ENCODE measurements at places on chromosomes 16 and 17.
A peak's percentile ranks its signal among the peaks of the same experiment; 100 is the strongest.

GRCh38 chr16:78796221-78796866 lies 696.9 kb downstream of the WWOX start:
- no peak for DNase-seq

DNA sequence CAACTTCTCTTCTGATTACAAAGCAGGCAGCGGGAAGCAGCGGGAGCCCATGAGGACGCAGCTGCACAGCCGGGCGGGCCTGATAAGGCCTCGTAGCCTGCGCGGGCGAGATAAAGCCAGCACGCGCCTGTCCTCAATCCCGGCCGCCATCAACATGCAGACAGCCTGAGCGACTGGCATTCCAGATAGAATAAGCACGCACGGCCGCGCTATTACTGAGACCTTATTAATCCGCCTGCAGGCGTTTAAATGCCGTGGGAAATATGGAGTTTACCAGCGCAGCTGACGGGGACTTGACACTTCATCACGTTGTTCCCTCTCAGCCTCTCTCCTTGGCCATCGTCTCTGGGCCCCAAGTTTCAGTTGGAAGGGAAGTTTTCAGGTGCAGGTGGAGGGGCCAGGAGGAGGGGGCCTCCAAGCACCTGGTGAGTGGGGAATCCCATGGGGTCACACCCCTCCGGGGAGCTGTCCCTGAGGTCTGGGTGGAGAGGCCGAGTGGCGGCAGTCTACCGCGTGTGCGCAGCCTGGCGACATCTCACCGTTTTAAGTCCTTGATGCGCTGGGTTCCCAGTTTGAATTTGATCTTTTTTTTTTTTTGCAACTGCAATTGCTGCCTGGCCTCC lies 27.3 kb upstream of the CBFA2T3 start:
- no peak for DNase-seq

DNA sequence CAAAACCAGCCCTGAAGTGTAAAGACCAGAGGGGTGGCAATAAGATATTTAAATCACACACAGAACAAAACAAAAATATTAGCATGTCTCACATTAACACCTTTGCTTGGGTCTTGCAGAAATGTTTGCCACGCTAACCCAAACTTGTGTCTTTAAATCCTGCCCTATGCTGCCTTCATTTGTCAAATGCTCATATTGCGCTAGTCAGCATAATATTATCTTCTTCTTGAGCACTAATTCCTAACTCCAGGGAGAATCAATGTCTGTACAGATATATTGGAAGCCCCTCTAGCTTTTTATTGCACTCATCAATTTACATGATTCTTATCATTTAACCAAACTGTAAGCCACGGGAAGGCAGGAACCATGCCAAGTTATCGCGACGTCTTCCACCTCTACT lies 614.8 kb upstream of the SOX9 start:
- no peak for DNase-seq

DNA sequence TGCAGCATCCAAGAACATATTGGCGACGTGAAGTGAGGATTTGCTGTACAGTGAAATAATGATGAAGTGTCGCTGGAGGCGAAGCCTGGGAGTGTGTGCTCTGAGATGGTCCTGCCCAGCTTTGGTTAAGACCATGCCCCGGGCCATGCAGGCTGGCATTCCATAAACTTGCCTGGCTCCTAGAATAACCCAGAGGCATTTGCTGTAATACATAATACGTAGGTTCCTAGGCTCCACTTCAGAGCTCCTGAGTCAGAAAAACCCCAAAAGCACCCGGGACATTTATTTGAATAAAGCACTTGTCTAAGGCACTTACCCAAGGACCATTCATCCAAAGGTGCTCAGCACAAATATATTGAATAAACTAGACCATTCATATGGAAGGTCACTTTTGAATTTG lies 279.3 kb downstream of the ABCC12 start:
- no peak for DNase-seq

- DNase-seq = peak; percentile 61
These were observed 28.0 kb downstream of the NXN start for GRCh38 chr17:951325-952132.

DNA sequence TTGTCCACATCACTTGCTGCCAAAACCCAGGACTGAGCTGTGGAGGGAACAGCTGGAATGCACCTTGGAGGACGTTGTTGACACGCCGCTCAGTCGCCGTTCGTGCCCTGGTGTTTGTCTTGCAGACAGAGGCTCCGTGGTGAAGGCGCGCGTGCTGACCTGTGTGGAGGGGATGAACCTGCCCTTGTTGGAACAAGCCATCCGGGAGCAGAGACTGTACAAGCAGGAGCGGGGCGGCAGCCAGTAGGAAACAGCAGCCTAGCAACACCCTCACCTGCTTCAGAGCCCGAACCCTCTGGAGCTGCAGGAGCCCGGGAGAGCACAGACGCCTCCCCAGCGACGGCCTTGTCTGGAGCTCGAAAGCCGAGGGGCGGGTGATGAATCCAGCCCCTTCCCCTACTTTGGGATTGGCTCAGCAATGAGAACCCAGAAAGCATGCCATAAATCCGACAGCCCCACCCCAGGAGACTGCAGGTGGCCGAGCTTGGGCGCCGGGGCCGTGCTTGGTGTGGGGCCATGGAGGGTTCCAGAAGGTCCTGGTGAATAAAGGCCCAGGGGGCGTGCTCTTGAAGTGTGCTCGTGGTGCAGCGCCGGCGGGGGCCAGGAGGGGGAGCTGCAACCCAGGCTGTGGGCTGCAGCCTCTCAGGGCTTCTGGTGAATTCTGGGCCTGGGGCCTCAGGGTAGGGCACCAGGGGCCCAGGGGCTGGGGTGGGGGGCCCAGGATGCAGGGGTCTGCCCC lies 470 bp upstream of the CDK3 start:
- no peak for DNase-seq

DNA sequence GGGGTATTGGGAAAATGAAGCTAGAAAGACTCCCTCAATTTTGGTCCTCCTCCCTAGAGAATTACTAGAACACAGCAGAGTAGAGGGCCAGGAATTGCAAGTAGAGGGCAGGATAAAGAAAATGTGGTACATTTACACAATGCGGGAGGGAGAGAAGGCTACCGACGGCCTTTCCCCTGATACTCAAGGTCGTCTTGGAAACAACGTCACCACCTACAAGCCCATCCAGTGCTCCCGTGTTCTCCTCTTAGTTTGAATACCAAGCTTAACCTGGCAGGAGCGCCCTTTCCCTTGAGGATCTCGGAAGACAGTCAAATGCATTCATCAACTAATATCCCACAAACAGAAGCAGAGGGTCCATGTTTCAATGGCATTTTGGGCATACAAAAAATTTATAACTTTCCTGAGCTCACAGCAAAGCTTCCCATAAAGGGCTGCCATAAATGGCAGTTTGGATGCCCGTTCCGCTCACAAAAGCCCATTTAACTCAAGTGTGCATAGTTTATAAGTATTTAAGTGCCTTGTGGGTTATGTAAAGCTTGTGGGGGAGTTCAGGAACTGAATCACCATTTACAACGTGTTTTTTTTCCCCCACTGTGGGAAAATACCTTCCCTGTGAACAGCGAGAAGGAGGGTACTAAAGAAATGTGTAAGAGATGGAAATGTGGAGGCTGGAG lies 414.6 kb downstream of the SLC39A11 start:
- DNase-seq = no peak

DNA sequence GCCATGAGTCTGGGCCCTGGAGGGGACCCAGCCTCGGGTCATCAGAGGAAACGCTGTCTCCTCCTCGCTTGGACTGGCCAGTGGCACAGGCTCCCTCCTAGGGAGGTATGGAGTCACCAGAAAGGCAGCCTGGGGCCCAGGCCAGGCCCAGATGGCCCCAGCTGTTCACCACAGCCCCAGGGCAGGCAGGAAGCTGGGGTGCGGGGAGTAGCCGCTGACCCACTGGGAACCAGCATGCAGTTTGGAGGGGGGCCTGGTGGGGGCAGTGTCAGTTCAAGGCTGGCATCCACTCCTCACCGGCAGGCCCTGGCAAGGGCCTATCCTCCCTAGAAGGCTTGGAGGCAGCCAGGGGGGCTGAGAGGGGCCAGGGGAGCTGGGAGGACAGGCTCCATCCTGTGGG lies 48.8 kb downstream of the SDK2 start:
- no peak for DNase-seq

GRCh38 chr17:61371179-61371578 lies 28.5 kb upstream of the TBX2 start:
- DNase-seq = no peak

- no peak for DNase-seq
These were observed 19.2 kb downstream of the CIITA start for GRCh38 chr16:10896165-10896564.

DNA sequence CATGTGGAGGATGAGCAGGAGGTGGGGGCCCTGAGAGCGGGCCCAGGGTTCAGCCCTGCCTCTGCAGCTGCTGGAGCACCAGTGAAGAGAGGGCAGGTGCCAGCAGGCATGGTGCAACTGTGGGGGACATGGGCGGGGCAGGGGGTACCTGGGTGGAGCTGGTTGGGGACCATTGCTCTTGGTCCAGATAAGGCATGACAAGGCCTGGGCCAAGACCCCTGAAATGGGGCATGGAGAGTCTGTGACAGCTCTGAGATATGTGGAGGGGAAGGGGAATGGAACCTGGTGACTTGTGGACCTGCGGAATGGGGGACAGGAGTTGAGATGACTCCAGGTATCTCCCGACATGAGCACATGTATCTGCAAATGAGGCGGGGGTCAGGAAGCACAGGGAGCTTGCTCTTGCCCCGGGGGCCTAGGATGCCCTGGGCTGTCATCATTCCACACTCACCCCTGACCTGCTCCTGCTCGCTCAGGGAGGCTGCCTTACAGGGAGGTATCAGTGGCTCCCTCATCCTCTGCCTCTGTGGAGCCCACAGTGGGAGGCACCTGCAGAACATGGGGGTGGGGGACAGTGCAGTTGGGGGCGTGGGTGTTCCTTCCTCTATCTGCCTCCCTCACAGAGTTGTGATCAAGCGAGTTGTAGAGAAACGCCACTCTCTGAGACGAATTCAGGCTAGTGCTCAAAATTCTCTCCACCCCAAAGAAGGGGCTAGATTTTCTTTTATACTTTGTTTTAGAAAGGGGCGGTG lies 40.2 kb downstream of the TMEM235 start:
- DNase-seq = no peak

DNA sequence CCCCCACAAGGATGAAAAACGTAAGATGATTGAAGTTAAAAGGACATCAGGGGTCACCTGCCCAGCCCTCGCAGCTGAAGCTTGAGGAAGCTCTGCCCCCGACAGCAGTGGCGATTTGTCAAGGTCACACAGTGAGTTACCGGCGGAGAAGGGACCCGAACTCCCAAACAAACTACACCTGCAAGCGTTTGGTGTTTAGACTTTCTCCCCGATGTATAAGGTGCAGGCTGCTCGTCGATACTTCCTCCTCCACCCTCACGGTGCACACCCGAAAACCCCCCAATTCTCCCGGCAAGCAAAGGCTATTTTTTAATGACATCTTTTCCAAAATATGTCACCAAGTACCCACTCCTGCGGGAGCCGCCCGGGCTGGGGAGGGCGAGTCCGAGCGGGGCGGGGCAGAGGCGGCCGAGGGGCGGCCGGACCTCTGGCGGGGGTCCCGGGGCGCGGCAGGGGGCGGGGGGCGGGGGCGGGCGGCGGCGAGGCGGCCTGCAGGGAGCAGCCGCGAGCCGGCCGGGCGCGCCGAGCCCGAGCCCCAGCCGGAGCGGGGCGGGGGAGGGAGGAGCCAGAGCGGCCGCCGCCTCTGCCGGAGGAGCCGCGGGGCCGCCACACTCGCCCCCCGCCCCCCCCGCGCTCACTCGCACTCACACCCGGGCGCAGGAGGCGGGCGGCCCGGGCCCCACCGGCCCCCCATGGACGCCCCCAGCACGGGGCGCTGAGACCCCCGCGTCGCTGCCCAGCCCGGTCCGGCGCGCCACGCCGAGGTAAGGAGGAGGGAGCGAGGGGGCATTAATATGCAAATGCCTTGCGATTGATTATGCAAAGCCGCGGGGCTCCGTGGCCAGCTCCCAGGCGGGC lies at the start of gene THRA:
Gene THRA, plus strand, starts transcription at position 637 of the 858 bp plus-strand sequence. CDS start 11,524 bp downstream, outside the sequence.
- peak; percentile 92 for DNase-seq
